ENCODE measurements at places on chromosomes 5 and 9.

- no peak for DNase-seq
Measured at GRCh38 chr5:12845549-12846159, 941.4 kb upstream of the CTNND2 start.

- DNase-seq: no peak
Measured at GRCh38 chr9:88065619-88066018, 72.7 kb downstream of the SPATA31C2 start.

DNA sequence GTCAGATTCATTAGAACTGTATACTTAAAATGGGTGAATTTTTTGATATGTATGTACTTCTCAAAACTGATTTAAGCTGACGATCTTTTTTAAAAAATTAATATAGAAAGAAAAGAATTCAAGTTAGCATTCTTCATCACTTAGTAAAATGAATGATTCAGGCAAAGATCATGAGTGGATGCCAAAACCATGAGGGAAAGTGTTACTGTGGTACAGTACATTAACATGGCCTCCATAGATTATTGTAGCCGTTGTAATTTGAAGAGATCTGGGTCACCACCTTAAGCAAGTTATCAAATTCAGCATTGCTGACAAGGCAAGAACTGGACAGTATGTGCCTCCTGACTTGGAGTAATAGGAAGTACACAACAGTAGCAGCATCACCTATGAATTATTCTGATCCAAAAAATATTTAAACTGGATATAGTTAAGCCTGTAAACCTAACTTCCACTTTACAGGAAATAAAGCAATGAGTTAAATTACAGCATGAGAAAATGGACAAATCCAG, 29.7 kb downstream of the C9orf85 start:
- DNase-seq: no peak

- no peak for DNase-seq
Measured at GRCh38 chr9:94586814-94587213, 6.8 kb downstream of the FBP2 start.

DNA sequence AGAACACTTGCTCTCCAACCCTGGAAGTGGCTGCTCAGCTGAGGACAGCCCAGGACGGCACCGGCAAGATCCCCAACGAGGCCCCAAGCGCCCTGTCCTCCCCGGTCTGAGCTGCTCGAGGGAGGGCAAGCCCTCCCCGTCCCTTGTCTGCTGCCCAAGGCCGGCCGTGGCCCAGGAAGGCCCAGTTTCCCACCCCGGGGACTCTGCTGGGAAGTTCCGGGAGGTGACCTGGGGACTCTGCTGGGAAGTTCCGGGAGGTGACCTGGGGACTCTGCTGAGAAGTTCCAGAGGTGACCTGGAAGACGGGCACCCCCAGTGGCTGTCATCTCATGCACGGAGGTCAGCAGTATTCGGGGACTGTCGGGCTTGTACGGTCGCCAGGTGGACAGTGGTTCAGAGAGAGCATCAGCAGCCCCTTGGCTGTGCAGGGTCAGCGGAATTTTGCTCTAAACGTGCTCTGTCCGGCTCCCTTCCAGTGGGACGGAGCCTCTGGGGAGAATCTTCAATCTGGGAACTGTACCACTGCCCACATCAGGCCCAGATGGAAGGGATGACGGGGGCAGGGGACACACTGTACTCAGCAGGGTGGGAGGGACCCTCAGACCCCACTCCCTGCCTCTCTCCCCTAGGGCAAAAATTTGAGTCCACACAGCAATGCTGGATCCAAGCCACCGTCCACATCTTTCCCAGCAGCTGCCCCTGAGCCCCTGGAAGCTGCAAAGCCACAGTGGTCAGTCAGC, 7.2 kb downstream of the NACC2 start:
- no peak for DNase-seq

GRCh38 chr5:178312880-178313282, 80.3 kb upstream of the PHYKPL start:
- DNase-seq: no peak

Measured in central memory CD4-positive, alpha-beta T cell (primary cell).